ENCODE measurements at places on chromosomes 6 and 20.

DNA sequence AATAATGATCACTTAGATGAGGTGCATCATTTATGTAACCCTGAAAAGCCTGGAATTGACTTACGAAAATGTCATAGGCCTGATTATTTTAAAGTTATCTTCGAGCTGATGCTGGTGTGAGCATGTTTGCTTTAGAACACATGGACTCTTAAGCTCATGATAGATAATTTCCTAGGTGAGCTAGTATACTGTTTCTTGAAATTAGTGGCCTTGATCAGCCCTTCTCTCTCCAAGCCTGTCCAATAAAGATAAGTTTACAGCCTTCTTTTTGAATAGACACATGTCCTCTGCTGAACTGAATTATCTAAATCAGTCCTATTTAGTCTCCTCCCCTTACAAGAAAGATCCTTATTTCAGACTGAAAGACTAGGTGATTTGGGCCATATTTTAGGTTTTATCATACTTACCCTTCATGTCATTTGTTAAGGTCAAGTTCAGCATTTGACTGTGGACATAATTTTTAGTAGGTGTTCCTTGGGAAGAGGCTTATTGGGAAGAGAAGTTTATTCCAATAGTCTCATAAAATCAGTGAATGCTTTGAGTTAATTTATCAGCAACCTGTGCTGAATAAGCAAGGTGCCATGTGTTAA, 15.3 kb downstream of the FOXO3 start:
- DNase-seq, result no peak

- peak; percentile 70 for DNase-seq
These were observed 6.8 kb upstream of the MICA start for GRCh38 chr6:31396422-31397152.

DNA sequence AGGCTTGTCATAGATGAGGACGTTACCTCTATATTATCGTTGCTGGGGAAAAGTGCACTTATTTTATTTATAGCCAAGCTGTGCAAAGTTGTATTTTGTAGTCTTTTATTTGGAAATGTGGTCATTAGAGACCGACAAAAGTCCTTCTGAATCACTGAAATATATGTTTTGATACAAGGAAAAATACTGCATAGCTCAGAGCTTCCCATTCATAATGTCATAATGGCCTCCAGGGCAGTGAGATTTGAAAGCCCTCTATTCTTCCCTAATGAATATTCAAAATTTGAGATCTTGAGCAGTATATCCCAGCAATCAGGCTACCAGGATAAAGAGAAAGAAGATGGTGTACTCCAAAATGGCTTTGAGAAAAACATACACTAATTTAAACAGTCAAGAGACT, 64.6 kb downstream of the CAP2 start:
- no peak for DNase-seq

DNA sequence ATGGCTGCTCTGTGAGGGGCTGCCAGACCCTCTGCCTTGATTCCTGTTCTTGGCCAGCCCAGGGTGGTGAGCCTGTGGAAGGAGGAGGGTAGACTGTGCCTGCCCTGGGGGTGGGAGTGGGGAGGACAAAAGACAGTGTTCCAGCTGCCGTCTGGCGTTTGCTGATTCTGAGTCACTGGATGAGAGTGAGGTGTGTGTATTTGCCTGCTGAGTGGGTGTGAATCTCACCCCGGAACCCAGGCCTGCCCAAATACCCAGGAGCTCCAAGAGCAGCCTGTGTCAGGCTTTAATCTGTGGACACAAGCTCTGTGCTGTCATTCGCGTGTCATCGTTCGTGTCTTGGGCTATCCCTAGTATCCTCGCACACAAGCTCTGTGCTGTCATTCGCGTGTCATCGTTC, 2.6 kb upstream of the LKAAEAR1 start:
- no peak for DNase-seq

GRCh38 chr20:20202768-20203167, 150.4 kb downstream of the CFAP61 start:
- no peak for DNase-seq

GRCh38 chr20:57346477-57346876, 4.6 kb upstream of the RAE1 start:
- DNase-seq, result peak; percentile 26

GRCh38 chr20:64065974-64066343, 3.0 kb downstream of the TCEA2 start:
- peak; percentile 27 for DNase-seq

DNA sequence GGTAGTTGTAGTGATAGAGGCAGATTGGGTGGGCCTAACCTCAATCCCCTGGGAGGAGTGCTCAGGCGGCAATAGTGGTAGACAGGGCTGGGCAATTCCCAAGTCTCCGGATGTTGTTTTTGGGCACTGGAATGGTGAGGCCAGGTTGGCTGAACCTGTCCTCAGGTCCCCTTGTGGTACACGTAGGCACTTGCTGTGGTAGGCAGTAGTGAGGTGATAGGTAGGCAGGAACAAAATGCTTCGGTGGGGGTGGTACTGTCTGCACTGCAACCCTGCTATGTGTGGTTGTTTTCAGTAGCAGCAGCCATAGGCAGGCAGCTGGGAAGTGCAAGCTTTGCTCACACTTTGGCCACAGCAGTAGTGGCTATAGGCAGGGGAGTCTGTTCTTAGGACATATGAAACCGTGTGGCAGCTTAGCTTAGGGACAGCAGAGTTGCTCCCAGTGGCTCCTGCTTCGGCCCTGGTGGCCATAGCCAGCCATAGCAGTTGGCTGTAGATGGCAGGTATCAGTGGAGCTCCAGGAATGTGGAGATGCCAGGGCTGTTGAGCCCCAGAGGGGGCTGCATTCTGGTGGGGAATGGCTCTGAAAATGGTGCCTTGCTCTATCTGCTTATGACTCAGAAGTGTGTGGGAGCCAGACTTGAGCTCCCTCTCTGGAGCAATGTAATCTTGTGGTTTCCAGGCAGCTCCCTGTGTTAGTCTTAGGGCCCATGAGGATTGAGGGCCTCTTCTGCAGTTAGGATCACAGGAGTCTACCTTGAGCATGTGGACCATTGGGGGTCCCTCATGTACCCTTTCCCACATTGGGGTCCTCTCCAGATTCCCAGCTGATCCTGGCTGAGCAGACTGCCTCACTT, 241.8 kb upstream of the BMP2 start:
- DNase-seq, result no peak

GRCh38 chr6:40631744-40632143, 44.6 kb upstream of the LRFN2 start:
- no peak for DNase-seq

DNA sequence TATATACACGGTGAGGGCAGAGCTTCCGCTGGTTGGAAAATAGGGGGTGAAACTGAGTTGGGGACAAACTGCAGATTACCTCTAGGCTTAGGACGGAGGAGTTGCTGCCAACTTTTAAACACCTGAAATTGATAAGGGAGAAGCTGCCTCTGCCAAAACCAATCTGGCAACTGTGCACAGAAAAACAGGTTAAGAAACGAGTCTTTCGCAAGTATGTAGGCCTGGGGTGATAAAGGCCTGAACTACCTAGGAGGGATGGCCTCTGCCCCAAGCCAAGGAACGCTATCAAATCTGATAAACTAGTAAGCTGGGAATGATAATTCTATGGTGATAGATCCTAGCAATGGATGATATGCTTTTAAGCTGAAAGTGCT, 149.9 kb upstream of the QKI start:
- no peak for DNase-seq

DNA sequence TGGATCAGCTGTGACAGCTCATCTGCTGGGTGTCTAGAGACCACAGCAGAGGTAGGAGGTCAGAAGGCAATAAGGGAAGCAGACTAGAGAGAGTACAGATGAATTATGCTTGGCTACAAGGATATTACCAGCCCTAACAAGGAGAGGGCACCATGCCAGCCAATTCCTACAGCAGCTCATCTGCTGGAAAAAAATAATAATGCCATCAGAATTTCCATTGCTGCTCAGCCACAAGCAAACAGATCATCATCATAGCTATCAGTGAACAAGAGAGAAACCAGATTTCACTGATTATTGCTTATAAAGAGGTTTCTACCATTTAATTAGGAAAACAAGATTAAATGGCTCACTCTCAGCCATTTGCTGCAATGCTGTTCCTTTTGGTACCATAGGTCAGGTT, 66.5 kb downstream of the PSMG4 start:
- no peak for DNase-seq
